ENCODE measurements at places on chromosomes 12 and 14.

- no peak for DNase-seq
Observed at GRCh38 chr12:66921151-66921550, 242.3 kb upstream of the GRIP1 start.

- DNase-seq, result no peak
Observed at GRCh38 chr14:91956616-91957015, 9.1 kb upstream of the FBLN5 start.

DNA sequence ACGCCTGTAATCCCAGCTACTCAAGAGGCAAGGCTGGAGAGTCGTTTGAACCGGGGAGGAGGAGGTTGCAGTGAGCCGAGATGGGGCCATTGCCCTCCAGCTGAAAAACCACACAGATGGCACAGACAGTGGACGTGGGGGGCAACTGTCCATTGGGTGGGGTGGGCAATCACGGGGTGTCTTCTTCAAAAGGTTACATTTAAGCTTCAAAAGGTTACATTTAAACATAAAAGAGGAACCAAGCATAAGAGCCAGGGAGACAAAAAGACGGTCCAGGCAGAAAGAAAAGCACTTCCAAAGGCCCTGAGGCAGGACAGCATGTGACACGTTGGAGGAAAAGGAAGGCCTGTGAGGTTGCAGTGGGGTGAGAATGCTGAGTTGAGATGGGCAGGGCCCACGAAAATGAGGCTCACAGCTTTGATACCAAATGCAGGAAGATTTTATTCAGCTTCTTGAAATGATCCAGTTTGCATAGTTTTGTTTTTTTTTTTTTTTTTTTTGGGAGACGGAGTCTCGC lies 10.7 kb downstream of the SCARB1 start:
- DNase-seq, result no peak

GRCh38 chr14:26338231-26338630 lies 259.6 kb downstream of the NOVA1 start:
- no peak for DNase-seq

DNA sequence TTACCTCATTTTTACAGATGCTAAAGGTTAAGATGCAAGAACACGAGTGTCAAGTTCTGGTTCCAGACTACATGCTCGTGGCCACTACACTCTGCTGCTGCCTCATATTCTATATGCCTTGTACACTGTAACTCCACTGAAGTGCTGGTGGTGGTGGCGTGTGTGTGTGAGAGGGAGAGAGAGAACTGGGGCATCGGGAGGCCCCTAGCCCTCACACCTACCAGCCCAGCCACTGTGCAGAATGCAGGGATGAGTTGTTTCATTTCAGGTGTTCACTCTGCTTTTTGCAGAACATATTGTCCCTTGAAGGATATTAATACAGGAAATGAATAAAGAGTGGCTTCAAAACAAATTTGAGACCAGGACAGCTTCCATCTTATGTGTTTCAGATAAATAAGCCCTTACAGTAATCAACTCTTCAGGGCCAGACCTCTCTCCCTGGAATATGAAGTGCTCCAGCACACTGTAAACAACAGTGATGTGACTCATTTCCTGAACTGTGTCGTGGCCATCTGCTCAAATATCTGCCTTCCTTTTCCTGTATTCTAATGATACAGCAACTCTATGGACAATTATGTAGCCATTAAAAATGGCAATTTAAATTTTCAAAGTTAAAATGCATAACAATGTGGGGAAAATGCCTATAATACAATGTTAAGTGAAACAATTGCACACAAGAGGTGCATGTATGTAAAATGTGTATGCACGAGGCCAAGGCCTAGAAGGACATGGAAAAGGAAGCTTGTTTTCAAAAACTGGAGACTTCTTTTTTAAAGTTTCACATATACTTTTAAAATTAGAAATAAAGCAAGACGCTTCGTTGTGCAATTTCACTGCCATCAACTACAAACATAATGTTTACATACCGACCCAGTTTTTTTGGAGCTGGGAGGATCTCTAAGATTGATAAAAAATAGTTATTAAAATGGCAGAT lies 215.4 kb downstream of the PELI2 start:
- no peak for DNase-seq

GRCh38 chr12:57099047-57099714 lies 10.3 kb downstream of the NAB2 start:
- DNase-seq, result no peak

DNA sequence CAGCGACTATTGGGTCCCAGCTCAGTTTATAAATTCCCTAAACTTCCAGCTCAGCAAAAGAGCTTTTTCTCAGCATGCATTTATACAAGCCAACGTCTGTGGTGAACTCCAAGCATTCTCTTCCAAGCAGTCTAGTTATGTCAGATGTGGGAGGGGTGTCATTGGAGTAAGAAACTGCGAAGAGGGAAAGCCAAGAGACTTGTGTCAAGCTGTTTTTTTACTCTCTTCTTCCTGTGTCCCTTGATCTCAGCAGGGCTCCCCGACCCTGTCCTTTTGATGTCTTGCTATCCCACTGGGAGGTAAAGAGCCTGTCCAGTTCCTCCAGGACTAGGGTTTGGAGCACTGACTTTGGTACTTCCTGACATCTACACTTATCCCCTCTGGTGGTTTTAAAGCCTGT lies 69.0 kb downstream of the PPM1H start:
- no peak for DNase-seq

DNA sequence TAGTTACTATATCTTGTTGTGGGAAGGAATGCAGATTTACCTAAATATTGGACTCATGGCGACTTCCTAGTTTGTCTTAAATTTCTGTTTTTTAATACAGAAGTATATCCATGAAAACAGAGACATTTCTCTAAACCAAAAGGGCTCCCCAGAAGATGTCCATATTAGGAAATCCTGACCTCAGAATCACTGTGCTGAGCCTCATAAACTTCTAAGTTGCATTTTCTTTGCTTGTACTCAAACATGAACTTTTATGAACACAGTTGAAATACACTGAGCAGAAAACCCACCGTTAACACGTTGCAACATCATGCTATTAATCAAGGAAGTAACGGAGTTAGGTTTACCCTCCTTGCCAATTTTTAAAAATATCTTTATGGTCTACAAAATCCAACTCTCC lies 42.9 kb upstream of the NR2C1 start:
- DNase-seq, result no peak

- DNase-seq, result no peak
Observed at GRCh38 chr12:131764738-131765137, 53.8 kb downstream of the SFSWAP start.

- DNase-seq, result no peak
Observed at GRCh38 chr14:80867091-80867490, 74.4 kb downstream of the CEP128 start.

GRCh38 chr14:36773558-36773957 lies 111.9 kb downstream of the PAX9 start:
- no peak for DNase-seq

DNA sequence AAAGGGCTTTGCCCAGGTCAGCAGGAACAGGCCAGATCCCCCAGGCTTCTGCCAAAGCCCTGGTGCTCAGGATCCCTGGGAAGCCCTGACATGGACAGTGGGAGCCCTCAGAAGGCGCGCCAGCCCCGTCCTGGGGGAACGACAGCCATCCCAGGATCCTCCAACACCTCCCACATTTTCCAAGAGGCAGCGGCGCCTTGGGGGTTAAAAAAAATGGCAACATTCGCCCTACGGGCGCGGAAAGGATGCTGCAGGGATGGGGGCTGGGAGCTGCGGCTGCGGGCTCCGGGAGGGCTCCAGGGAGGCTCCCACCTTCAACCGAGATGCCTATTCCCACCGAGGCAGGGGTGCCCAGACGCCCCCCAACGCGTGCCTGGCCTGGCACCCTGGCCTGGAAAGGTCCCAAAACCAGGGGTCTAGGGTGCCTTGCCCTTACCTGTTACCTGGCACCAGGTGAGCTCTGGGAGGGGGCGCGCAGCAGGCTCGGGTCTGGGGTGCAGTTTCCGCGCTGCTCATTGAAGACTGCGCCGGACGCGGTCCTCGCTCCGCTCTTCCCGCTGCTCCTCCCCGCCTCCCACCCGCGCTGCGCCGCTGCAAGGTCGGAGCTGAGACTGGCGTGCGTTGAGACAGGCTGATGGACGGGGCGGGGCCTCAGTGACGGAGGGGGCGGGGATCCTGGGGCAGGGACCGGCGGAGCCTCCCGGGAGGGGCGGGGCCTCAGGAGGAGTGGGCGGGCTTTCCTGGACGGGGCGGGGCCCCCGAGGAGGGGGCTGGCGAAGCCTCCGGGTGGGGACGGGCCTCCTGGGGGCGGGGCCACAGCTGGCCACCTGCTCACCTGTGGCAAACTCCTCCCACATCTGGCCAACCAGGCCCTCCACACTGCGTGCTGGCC lies at the start of gene ABCB9:
Gene ABCB9 (minus strand): TSS at position 613 of the 892 bp plus-strand sequence. CDS start 6,228 bp downstream, outside the sequence.
- DNase-seq, result peak; percentile 96

- no peak for DNase-seq
Observed at GRCh38 chr12:131589221-131589897, 121.5 kb upstream of the SFSWAP start.

DNA sequence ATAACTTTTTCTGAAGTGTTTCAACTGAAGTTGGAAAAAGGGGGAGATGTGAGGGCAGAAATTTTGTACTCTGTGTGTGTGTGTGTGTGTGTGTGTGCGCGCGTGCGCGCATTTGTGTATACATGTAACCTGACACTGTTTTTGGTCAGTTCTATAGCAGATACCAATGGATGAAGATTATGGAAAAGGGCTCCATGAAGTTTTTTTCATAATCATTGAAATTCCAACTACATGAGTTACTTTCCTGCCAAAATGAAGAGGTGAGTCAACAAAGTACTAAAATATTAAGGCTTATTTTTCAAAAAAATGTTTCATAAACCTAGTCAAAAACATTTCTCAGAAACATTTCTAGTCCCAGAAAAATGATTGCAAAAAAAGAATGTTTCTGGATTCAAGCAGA lies 25.7 kb upstream of the CERS5 start:
- DNase-seq, result no peak

- no peak for DNase-seq
Observed at GRCh38 chr14:58915646-58916045, 272.8 kb upstream of the DAAM1 start.

GRCh38 chr12:86513226-86513625 lies 257.0 kb upstream of the MGAT4C start:
- DNase-seq, result no peak

DNA sequence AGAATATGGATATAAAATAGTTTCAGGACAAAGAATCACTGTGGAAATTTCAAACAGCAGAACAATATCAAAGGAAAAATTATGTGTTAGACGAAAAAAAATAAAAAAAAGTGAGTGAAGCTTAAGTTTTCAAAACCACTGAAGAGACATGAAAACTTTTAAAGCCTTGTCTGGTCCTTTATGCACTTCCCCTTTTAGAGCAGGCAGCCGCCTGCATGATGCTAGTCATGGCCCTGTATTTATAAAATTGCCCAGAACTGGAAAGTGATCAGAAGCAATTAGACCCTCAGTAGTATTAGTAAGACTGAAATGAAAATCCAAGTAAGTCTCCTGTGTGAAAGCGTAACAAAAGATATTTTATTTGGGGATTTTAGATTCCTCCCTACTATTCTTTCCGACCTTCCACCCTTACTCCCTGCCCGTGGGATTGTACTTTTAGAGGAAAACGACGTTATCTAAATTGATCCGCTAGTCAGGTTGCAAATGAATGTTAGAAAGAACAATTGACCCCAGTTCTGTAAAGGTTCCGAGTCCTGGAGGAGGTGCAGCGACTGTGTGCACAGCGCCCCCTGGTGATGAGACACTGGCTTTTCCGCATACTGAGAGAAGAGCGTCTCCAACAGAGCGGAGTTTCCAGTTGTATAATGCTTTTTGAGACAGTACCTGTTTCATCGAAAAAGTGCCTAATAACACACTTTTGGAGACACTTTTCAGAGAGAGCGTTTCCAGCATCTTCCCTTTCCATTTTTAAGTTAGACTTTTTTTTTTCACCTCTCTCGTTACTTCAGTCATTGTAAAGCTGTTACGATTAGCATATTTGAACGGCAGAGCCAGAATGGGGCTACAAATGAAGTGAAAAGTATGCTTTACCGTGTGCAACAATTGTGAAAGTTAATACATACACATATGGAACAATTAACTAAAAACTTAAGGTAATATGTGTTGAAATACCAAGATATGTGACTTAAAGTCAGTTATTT lies 12.4 kb downstream of the MGST1 start:
- peak; percentile 81 for DNase-seq

DNA sequence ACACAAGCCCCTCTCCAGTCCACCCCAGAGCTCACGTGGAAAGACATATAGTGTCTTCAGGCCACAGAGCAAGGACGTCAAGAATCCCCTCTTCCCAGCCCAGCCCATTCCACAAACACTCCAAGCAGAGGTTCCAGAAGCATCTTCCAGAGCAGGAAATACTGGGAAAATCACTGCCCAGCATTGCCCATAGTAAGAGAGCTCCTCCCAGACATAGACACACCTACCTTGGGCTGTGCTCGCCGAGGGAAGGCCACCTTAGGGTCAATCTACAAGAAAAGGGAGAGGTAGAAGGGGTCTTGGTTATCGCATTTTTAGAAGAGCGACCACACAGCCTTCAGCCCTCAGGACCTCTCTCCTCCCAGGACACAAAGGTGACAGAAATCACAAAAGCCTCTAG lies 4.5 kb downstream of the MSI1 start:
- DNase-seq, result no peak
